ENCODE measurements at places on chromosomes 3 and 15.

DNA sequence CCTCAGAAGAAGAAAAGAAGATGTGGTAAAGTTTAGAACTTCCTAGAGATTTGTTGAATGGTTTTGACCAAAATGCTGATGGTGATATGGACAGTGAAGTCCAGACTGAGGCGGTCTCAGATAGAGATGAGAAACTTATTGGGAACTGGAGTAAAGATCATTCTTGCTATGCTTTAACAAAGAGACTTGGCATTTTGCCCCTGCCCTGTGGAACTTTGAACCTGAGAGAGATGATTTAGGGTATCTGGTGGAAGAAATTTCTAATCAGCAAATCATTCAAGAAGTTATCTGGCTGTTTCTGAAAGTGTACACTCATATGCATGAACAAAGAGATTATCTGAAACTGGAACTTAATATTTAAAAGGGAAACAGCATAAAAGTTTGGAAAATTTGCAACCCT lies 505.2 kb downstream of the NSUN3 start:
- DNase-seq = no peak

GRCh38 chr3:62238003-62238402 lies 135.3 kb downstream of the FEZF2 start:
- DNase-seq = no peak

DNA sequence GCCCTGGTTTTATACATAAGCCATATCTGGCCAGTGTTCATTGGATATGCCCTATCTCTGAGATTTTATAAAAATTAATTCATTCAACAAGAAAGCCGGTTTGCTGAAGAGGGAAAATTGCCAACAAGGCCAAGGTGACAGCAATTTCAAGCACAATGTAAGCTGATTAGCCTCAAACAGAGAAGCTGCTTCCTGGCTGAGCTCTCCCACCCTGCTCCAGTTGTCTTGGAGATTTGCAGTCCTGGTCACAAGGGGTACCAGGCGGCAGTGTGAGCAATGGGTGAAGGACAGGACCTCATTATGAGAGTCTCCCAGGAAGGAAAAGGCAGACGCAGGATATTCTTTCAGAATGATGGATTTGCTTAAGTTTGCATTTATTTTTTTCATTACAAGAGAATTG lies 5.4 kb upstream of the THSD4 start:
- DNase-seq = no peak

DNA sequence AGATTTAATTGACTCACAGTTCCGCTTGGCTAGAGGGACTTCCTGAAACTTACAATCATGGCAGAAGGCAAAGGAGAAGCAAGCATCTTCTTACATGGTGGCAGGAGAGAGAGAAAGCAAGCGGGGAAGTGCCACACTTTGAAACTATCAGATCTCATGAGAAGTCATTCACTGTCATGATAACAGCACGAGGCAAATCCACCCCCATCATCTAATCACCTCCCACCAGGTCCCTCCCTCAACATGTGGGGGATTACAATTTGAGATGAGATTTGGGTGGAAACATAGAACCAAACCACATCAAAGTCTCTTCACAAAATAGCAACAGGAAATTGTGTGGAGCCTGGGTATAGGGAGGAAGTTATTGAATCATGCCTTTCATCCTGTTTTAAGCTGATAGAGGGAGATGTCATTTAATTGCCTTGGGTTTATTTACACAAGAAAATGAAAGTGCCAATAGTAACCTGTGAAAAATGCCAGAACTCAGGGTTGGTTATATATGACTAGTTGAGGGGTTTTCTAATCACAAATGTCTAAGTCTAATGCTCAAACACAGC lies 624.8 kb upstream of the LMCD1 start:
- peak; percentile 50 for DNase-seq

DNA sequence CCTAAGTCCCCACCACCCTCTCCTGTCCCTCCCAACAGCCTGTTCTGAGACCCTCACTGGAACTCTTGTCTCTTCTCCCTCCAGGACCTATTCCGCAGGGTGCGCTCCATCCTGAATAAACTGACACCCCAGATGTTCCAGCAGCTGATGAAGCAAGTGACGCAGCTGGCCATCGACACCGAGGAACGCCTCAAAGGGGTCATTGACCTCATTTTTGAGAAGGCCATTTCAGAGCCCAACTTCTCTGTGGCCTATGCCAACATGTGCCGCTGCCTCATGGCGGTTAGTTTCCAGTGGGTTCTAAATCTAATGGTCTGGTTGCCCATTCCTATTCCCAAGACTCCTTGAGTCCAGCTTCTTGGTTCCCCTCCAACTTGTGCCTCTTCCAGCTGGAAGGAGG lies 9.3 kb downstream of the EIF4G1 start:
- no peak for DNase-seq

GRCh38 chr3:137024348-137024747 lies 66.6 kb downstream of the IL20RB start:
- no peak for DNase-seq

DNA sequence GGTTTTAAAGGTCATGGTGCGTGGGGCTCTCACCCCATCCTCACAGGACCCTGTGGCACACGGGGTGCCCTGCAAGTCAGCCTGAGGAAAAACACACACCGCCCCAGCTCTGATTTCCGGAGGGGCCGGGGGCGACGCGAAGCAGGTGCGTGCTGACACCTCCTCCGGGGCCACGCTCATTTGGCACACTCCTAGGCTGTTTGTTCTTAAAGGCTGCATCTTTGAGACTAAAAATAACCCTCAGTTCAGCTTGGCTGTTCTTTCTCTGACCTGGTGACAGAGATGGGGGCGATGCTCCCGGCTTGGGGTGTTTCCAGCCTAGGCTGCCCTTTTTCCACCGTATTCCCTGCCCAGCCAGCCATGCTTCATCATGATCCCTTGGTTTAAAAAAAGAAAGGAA lies 141.5 kb upstream of the TPM1 start:
- DNase-seq = no peak

All from astrocyte (in vitro differentiated cells and primary cell).